ENCODE measurements at places on chromosomes 1 and 21.

GRCh38 chr1:163875927-163876320 is 554.2 kb downstream of the NUF2 start:
- no peak for DNase-seq

- DNase-seq = no peak
Observed at GRCh38 chr21:45270306-45270821, 17.3 kb downstream of the POFUT2 start.

- no peak for DNase-seq
Observed at GRCh38 chr1:18142471-18142870, 34.9 kb downstream of the IGSF21 start.

DNA sequence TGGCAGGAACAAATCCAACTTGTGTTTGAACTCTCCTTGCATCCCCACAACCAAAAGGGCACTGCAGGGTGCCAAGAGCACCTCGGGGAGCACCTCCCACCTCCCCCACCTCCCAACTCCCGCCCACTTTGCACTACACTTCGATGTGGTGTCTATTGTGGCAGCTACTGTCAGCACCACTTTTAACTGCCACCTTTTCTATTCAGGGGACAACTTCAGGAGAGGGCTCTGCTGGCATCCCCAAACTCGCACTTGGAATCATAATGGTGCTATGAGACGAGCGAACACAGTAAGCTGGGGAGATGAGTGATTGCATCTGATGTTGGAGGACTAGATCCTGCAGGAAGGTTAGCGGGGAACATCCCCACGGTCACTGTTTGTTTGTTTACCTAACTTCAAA is 238.2 kb upstream of the PROX1 start:
- no peak for DNase-seq

GRCh38 chr1:157090771-157091170 is 8.8 kb downstream of the ETV3L start:
- no peak for DNase-seq

DNA sequence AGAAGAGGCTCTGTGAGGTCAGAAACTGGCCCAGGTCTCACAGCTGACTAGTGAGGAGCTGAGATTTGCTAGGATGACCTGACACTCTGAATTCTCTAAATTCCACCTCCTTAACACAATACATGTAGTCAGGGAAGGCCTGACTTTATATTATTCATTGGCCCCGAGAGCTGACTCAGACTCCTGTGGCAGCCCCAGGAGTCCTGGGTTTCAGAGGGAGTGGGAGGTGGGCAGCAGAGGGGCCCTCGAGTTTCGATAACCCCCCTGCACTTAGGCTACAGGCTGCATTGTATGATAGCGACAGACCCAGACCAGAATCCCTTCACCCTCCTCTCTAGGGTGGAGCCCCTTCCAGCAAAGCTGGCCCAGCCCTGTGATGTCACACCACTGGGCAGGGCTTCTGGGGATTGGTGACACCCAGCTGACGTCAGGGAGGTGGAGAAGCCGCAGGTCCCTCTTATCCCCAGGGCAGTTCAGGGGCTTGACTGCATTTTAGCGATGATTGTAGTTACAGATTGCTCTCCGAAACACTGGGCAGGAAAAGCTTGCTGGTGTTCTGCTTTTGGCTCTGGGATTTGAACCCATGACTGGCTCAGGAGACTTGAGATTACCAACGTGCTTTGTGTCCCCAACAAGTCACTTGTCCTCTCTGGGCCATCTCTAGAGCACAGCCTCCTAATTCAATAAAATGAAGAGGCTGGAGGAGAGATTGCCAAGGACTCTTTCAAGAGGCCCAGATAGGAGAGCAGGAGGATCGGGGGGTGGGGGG is 17.0 kb upstream of the GPR37L1 start:
- no peak for DNase-seq
